ENCODE measurements at places on chromosomes 5 and 9. TPM values are rescaled to one million over a fixed set of nuclear protein-coding genes. Genes with fewer than 3 reads are reported as not detected.

GRCh38 chr5:174188295-174188694 lies 142.8 kb downstream of the NSG2 start:
- DNase-seq, result no peak

GRCh38 chr9:91275655-91276054 lies 86.1 kb downstream of the AUH start:
- DNase-seq, result no peak

GRCh38 chr5:138668451-138669380 lies 84.5 kb upstream of the CTNNA1 start:
- peak; percentile 31 for DNase-seq

GRCh38 chr5:73630765-73631164 lies 4.8 kb downstream of the ARHGEF28 start:
- no peak for DNase-seq

DNA sequence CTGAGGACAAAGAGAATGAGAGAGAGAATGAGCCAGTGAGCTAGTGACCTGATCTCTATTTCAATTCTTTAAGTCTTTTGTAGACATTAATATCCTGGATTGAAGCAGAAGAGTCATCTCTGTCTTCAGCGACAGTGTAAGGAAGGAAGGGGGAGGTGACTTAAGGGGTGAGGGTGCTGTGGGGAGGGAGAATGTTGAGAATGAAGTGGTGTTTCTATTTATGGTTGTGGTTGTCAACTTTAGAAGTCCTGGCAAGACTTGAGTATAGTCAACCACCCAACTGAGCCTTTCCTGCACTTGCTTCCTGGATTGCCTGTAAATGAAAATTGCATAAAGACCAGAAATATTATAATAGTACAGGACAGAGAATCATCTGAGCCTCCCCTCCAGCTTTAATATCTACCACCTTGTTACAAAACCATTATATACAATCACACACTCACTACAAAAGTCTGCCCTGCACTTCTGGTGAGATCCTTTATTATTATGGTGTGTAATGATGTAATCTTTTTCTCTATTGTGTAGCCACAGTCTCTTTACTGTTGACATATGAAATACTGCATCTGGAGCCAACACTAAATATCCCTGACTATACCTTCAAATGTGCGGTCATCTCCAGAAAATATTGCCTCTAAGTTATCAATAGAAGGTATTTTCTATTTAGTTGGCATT lies 91.7 kb downstream of the NTRK2 start:
- DNase-seq, result no peak

DNA sequence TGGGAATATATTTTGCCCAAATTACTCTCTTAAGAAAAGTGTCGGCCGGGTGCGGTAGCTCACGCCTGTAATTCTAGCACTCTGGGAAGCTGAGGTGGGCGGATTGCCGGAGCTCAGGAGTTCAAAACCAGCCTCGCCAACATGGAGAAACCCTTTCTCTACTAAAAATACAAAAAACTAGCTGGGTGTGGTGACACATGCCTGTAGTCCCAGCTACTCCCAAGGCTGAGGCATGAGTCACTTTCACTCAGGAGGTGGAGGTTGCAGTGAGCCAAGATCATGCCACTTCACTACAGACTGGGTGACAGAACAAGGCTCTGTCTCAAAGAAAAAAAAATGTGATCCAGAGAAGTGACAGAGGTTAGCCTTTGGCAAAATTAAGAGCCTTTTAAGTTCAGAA lies 26.4 kb upstream of the TMEM171 start:
- DNase-seq, result no peak

GRCh38 chr9:136564379-136564988 lies 18.6 kb upstream of the NOTCH1 start:
- no peak for DNase-seq

DNA sequence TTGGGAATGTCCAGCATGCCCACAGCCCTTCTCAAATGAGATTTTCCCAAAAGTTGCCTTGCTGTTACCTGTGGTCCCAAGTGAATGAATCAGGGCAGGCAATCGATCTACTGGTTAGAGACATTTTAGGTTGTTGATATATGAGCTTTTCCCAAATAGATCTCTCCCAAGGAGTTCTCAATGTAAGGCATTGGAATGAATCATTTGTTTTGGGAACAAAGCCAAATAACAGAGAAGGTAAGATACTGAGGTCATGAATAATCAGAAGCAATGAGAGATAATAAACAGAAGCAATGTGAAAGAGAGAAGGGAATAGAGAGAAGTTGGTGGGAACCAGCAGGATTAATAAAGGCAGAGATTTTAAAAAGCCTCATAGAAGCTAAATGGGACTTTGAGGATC lies 93.6 kb upstream of the FER start:
- no peak for DNase-seq

DNA sequence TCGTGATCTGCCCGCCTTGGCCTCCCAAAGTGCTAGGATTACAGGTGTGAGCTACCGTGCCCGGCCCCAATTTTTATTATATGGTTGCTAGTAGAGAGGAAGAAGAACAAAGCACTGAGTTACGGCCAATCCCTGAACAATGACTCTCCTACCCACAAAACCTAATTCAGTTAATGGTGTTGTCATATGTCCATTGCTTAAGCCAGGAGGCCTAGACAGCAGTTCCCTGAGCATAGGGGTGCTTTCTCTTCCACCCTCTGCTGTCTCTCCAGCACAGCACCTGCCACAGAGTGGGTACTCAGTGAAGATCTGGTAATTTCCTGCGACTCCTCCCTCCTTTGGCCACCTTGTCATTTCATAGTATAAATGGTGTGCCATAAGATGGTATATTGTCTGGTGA lies 21.4 kb upstream of the LTC4S start:
- no peak for DNase-seq

DNA sequence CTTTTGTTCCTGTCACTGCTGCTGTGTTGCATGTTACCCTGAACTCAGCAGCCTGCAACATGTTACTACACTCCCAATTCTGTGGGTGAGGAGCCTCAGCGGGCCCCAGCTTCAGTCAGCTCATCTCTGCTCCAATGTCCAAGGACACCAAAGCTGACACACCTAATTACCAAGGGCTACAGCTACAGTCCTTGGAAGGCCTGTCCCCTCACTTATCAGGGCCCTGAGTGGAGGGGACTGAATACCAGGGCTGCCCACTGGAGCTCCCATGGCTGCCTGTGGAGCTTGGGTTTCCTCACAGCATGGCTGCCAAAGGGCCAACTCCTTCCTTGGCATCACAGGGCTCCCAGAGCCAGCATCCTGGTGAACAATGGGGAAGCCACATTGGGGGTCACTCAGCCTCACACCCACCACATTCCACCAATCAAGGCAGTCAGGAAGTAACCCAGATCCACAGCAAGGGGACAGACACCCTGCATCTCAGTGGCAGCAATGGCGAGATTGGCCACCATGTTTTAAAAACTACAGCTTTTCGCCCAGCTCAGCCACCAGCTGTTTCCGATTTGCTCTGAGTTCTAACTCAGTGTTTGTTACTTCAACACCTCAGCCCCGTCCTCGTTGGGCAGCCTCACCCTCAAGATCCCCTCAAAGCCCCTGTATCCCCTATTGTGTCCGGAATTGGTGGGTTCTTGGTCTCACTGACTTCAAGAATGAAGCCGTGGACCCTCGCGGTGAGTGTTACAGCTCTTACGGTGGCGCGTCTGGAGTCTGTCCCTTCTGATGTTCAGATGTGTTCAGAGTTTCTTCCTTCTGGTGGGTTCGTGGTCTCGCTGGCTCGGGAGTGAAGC lies 18.9 kb downstream of the SEMA4D start:
- no peak for DNase-seq

- no peak for DNase-seq
Measured at GRCh38 chr9:35683323-35683722, 6.4 kb downstream of the TPM2 start.

DNA sequence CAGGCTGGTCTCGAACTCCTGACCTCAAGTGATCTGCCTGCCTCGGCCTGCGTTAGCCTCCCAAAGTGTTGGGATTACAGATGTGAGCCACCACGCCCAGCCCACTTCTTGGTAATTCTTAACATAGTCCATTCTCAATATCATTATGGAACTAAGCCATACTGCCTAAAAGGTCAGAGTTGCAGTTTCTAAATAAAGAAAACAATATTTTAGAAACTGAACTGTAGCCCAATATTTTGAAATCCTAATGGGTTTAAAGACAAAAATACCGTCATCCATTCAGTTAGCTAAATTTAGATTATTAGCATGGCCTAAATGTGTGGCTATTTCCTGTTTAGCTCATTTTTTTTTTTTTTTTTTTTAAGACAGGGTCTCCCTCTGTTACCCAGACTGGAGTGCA lies 99.5 kb downstream of the USP20 start:
- DNase-seq, result no peak

- DNase-seq, result no peak
Measured at GRCh38 chr5:167701051-167701450, 590.4 kb upstream of the WWC1 start.

DNA sequence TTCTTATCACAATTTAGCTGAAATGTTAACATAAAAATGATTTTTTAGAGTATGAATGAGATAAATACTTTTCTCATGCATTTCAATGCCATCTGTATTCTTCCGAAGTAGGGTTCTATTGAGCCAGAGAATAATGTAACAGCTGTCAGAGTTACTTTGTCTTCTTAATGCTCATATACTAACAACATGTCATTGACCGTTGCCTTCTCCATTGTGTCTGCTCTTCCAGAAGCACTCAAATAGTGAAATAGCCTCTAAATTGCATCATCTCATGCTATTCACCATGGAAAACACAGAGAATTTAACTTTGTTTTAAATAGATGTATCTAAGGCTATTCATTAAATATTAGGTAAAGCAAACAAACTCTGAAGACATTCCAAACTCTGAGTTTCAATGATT lies 1875.9 kb upstream of the CDH9 start:
- DNase-seq, result no peak

DNA sequence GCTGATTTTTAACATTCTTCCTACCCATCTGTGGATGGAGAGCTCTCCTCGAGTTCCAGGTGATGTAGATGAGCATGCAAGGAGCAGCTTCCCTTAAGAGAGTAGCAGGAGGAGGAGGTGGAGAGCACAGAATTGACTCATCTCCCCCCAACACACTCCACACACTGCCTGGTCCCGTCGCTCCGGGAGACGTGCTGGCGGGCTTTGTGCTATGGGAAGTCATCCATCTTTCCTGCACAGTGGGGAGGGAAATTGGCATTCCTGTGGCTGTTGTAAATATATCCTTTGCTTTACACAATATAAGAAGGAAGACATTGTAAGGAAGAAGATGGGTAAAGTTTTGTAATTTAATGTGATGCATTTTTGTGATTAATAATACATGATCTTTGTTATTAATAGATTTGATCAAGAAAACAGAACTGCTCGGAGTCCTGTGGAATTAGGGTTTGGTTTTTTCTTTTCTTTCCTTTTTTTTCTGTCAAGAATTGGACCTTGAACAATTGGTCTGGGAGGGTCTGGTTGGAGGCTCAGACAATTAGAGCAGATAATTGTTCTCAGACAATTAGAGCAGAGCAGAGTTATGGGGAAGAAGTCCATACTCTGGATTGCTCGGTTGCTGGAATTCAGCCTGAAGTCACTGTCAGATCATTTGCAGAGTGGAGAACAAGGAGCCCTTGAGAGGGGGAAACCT lies 297.8 kb downstream of the GADD45G start:
- no peak for DNase-seq

DNA sequence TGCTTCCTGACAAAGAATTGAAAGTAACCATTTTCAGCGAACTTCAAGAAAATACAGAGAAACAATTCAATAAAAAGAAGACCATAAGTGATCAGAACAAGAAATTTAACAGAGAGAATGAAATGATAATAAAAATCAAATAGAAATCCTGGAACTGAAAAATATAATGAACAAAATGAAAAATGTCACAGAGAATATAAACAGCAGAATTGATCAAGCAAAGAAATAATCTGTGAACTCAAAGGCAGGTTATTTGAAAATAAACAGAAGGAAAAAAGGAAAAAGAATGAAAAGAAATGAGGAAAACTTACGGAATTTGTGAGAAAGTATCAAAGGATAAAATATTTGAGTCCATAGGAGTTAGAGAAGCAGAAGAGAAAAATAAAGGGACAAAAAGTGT lies 114.1 kb downstream of the CSNK1G3 start:
- DNase-seq, result no peak

GRCh38 chr9:89723469-89724100 lies 118.8 kb downstream of the GADD45G start:
- no peak for DNase-seq

GRCh38 chr5:144467792-144468191 lies 297.1 kb downstream of the KCTD16 start:
- peak; percentile 60 for DNase-seq

- peak; percentile 9 for DNase-seq
Measured at GRCh38 chr5:6582507-6583048, 50.3 kb downstream of the NSUN2 start.

- no peak for DNase-seq
Measured at GRCh38 chr9:129267141-129267540, 89.1 kb upstream of the IER5L start.

- no peak for DNase-seq
Measured at GRCh38 chr9:78261403-78262001, 25.6 kb downstream of the CEP78 start.

The FRMD3 gene
- total RNA-seq, result 0.12 TPM

The GNA14 gene
- not detected for total RNA-seq

The P4HA2 gene
- 41.0 TPM for total RNA-seq

The CCNJL gene
- 16.5 TPM for total RNA-seq

The WNT8A gene
- not detected for total RNA-seq

The PHF24 gene
- 0.12 TPM for total RNA-seq

The KCNT1 gene
- 0.14 TPM for total RNA-seq

The WHRN gene
- 1.4 TPM for total RNA-seq

The TCF7 gene
- 36.2 TPM for total RNA-seq

The MED7 gene
- total RNA-seq, result 17.3 TPM

The LCN6 gene
- total RNA-seq, result not detected

The DMRTA1 gene
- 0.14 TPM for total RNA-seq
